ENCODE measurements at places on chromosomes 12 and 14.

GRCh38 chr12:53241623-53242412, 9.8 kb upstream of the RARG start:
- no peak for DNase-seq

GRCh38 chr14:95614349-95614748, 71.9 kb upstream of the TCL1B start:
- DNase-seq: no peak

GRCh38 chr14:90645842-90646443, 170.3 kb downstream of the TTC7B start:
- DNase-seq: no peak

DNA sequence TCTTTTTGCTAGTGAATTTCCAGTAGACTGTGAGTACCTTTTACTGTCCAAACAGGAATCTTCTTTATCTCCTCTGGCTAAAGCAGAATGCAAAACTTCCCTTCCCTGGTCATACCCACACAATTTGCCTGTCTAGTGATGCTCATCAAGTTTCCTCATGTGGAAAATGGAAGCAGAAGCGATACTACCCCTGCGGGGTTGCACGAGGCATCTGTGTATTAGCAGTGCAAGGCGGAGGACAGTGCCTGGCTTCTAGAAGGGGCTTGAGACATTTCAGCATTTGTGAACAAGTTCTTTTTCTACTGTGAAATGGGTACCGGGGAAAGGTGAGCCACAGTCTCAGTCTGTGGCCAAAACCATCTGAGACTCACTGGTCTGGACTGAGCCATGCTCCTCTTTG, 340.9 kb downstream of the AACS start:
- no peak for DNase-seq

DNA sequence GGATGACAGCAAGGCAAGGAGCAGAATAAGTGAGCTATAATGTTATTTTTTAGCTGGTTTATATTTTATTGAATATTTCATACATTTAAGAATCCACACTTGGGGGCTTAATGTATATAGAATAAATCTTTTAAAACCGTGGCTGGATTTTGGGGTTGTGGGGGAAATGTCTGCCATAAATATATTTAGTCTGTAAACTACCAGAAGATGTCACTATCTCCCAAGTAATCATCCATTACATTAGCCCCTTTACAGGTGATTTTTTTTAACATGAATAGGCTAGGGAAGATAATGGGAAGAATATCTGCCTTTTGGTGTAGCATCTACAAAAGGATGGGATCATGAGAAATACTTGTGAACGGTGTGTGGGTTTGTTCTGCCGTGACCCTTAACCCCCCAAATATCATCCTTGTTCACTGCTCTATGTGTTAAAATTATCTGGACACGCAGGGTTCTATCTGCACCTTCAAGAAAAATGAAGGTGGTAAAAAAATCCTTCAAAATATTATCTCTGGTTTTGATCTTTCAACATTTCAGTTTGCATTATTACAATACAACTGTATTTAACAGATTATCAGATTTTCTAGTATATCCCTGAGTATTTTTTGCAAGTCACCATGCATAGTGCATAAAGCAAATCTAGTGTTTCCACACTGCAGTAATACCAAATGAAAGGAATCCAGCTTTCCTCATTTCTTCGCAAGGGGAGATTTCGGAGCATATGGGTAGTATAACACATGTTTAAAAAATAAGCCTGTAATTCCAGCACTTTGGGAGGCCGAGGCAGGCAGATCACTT, 8.0 kb upstream of the SLC17A8 start:
- no peak for DNase-seq

DNA sequence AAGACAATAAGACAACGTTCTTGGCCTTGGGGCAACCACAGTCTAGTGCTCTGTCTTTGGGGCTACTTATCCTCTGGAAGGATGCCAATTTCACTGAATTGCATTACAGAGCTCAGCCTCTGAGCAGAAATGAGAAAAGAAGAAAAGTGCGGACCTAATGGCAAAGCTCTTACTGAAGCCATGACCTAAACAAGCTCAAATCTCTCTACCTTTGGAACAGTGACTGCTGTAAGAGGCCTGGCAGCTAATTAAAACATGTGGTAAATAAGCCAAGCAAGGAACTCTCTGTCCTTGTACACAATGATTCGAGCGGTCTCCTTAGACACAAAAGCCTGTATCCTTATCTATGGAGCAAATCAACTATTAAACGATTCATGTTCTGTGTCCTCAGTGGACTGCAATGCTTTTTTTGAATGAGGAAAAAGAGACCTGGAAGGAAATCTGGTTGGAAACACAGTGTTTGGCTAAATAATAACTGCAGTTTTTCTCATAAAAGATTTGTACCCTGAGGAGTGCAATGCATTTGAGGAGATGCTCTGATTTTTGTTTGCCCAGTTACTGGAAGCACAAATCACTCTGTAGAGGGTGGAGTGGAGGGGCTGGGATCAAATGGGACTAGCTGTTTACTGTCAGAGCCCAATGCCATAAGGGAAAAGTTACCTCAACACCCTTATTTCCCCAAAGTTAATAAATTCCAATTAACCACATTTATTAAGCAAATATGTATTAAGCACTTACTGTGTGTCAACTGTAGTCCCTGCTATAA, 113.9 kb downstream of the NDUFA12 start:
- DNase-seq: no peak

DNA sequence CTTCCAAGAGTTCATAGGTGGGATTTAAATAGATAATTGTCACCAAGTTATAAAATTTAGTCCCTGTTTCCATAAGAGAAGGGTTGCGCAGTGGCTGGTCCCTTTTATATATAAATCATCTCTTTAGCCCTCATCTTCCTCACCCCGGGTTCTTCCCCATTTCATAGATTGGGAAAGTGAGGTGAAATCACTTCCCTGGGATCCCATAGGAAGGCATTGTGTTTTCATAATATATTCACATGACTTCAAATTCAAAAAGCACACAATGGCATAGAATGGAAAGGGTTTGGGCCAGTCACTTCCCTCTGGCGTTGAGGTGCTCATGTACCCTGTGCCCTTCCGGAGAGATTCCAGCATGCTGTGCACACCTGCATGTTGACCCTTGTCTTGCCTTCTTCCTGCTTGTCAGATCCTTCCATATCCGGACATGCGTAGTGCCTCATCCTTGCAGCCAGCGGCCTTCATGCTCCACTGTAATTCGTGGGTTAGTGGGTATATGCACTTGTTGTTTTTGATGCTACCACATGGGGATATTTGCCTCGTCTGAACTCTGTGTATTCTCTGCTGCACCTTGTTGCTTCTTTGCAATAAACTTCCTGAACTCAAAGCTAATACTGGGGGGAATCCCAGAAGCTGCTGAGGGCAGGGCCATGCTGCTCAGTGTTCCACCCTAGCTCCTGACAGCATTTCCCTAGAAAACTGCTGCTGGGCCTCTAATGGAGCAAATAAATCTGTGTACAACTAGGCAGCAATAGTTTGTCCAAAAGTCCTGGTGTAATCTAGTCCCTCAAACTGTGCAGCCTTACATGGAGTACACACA, 59.6 kb downstream of the ANAPC7 start:
- DNase-seq: no peak

GRCh38 chr14:104816616-104816884, 15.6 kb downstream of the ZBTB42 start:
- DNase-seq: no peak

DNA sequence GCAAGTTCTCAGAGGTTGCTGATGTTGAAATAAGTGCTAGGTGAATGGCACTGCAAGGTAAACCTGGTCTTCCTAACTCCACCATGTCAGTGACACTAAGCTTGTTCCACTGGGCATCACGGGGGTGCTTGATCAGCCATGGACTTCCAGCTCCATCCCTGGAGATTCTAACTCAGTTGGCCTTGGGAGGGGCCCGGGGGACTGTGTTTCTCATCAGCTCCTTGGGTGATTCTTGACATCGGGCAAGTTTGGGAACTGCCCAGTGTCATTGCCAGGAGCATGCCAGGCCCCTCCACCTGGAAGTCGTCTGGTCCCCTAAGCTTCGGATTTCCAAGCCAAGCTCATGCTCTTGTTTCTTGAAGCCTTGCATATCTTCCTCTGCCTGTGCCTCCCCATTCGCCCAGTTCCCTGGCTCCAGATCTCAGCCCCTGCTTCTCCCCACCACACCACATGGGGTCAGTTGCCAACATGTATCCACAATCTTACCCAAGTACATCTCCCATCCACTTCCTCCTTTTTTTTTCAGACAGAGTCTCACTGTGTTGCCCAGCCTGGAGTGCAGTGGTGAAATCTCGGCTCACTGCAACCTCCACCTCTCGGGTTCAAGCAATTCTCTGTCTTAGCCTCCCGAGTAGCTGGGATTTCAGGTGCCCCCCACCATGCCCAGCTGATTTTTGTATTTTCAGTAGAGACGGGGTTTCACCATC, 30.7 kb upstream of the RFLNA start:
- no peak for DNase-seq

Measured in stimulated activated CD8-positive, alpha-beta memory T cell treated with anti-CD3 and anti-CD28 coated beads, Interleukin-15, amount 100 ng/mL, for 4 hours (primary cell).